Activated CD4-positive, alpha-beta memory T cell treated with anti-CD3 and anti-CD28 coated beads, Interleukin-2, amount 10 ng/mL, durations not matched to agents 7 days and 5 days (primary cell): ENCODE measurements at places on chromosomes 16 and 17. TPM values are rescaled to one million over a fixed set of nuclear protein-coding genes. Genes with fewer than 3 reads are reported as not detected.

GRCh38 chr16:82738699-82739098 is 111.9 kb downstream of the CDH13 start:
- H3K36me3 ChIP-seq, result no peaks in the 10 kb centered on the region
- H3K4me1 ChIP-seq, result no peaks in the 10 kb centered on the region
- no peak overlapping the region for H3K4me3 ChIP-seq

- H3K4me3 ChIP-seq, result no peak overlapping the region
- peaks cover 11% of the 10 kb centered on the region for H3K4me1 ChIP-seq
- no peaks in the 10 kb centered on the region for H3K27me3 ChIP-seq
Observed at GRCh38 chr16:16073891-16074881, 124.8 kb downstream of the ABCC1 start.

GRCh38 chr17:48194097-48194550 is 86.6 kb downstream of the SNX11 start:
- no peak for DNase-seq
- H3K4me1 ChIP-seq, result peaks cover 46% of the 10 kb centered on the region
- H3K4me3 ChIP-seq, result peak overlapping the region; percentile 3
- H3K36me3 ChIP-seq, result peaks cover 56% of the 10 kb centered on the region
- no peaks in the 10 kb centered on the region for H3K27me3 ChIP-seq

DNA sequence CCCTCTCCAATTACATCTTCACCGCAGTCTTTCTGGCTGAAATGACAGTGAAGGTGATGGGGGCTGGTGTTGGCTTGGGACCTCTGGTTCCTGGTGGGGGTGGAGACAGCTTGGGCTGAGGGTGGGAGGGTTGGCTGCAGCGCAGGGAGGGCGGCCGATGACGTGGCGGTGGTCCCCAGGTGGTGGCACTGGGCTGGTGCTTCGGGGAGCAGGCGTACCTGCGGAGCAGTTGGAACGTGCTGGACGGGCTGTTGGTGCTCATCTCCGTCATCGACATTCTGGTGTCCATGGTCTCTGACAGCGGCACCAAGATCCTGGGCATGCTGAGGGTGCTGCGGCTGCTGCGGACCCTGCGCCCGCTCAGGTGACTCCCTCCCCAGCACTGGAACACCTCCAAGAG is 31.8 kb upstream of the ABCC3 start:
- H3K36me3 ChIP-seq, result no peaks in the 10 kb centered on the region
- H3K4me1 ChIP-seq, result no peaks in the 10 kb centered on the region
- no peak for DNase-seq
- no peak overlapping the region for H3K4me3 ChIP-seq

- DNase-seq, result no peak
- H3K4me3 ChIP-seq, result no peak overlapping the region
- H3K36me3 ChIP-seq, result no peaks in the 10 kb centered on the region
Observed at GRCh38 chr16:57859331-57859730, 57.0 kb upstream of the KIFC3 start.

- no peak overlapping the region for H3K27ac ChIP-seq
- peaks cover 14% of the 10 kb centered on the region for H3K4me1 ChIP-seq
- peaks cover 7% of the 10 kb centered on the region for H3K36me3 ChIP-seq
- H3K4me3 ChIP-seq, result no peak overlapping the region
Observed at GRCh38 chr16:89198417-89199240, 1.7 kb downstream of the SLC22A31 start.

- no peaks in the 10 kb centered on the region for H3K36me3 ChIP-seq
- H3K27ac ChIP-seq, result no peak overlapping the region
- no peak for DNase-seq
- H3K4me1 ChIP-seq, result no peaks in the 10 kb centered on the region
Observed at GRCh38 chr16:4244254-4245076, 2.6 kb upstream of the SRL start.

GRCh38 chr16:53282975-53283946 is 151.0 kb upstream of the RBL2 start:
- no peaks in the 10 kb centered on the region for H3K27me3 ChIP-seq
- H3K4me3 ChIP-seq, result no peak overlapping the region
- peaks cover 4% of the 10 kb centered on the region for H3K36me3 ChIP-seq
- H3K27ac ChIP-seq, result no peak overlapping the region

DNA sequence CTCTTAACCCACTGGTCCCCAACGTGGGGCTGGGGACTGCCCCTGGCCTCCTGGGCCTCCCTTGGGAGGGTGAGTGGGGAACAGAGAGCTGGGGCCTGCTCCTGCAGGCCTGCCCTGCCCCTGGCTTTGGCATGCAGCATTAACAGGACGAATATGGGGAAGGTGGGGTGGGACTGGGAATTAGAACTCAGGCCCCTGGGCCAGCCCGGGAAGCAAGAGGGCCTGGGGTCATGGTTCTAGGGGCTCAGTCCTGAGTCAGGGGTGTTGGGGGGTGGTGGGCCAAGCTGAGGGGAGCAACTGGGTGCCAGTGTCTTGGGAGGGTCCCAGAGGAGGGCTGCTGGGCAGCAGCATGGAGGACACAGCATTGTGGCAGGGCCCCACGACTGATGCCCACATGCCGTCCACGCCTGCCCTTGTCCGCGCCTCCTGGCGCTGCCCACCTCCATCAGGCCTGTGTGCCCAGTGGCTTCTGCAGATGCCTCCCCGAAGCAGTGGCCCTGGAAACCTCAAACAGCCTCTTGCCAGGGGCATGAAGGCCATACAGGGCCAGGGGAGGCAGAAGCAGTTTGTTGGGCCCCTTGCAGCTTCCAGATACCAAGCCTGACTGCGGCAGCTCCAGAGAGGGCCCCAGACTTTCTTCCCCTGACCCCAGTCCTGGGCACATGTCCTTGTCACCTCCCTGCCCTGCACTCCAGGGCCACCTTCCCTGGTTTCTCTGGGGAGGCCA is 4.8 kb downstream of the MAP2K3 start:
- peaks cover 42% of the 10 kb centered on the region for H3K4me1 ChIP-seq
- H3K27ac ChIP-seq, result peak overlapping the region; percentile 92
- no peaks in the 10 kb centered on the region for H3K27me3 ChIP-seq
- DNase-seq, result no peak

- H3K27ac ChIP-seq, result no peak overlapping the region
- H3K36me3 ChIP-seq, result no peaks in the 10 kb centered on the region
- no peaks in the 10 kb centered on the region for H3K4me1 ChIP-seq
- DNase-seq, result no peak
- no peaks in the 10 kb centered on the region for H3K27me3 ChIP-seq
Observed at GRCh38 chr16:86355951-86356350, 154.4 kb upstream of the FOXF1 start.

- no peak overlapping the region for H3K27ac ChIP-seq
- no peaks in the 10 kb centered on the region for H3K27me3 ChIP-seq
- H3K36me3 ChIP-seq, result no peaks in the 10 kb centered on the region
- no peaks in the 10 kb centered on the region for H3K4me1 ChIP-seq
Observed at GRCh38 chr16:13111747-13112146, 210.3 kb downstream of the SHISA9 start.

GRCh38 chr16:13795131-13795530 is 124.8 kb upstream of the ERCC4 start:
- no peaks in the 10 kb centered on the region for H3K4me1 ChIP-seq
- no peak overlapping the region for H3K27ac ChIP-seq
- DNase-seq, result no peak
- H3K27me3 ChIP-seq, result no peaks in the 10 kb centered on the region

DNA sequence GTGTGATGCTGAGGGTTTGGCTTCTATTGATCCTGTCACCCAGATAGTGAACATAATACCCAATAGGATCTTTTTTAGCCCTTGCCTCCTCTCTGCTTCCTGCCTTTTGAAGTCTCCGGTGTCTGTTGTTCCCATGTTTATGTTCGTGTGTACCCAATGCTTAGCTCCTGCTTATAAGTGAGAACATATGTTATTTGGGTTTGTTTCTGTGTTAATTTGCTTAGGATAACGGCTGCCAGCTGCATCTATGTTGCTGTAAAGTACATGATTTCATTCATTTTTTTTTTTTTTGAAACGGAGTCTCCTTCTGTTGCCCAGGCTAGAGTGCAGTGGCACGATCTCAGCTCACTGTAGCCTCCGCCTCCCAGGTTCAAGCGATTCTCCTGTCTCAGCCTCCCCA is 23.0 kb downstream of the DUS2 start:
- DNase-seq, result no peak
- H3K4me3 ChIP-seq, result no peak overlapping the region
- H3K27ac ChIP-seq, result no peak overlapping the region

- H3K27ac ChIP-seq, result peak overlapping the region; percentile 90
- peaks cover 70% of the 10 kb centered on the region for H3K4me1 ChIP-seq
- DNase-seq, result no peak
- H3K4me3 ChIP-seq, result peak overlapping the region; percentile 96
Observed at GRCh38 chr16:25013751-25014499, 1.2 kb downstream of the ARHGAP17 start.

DNA sequence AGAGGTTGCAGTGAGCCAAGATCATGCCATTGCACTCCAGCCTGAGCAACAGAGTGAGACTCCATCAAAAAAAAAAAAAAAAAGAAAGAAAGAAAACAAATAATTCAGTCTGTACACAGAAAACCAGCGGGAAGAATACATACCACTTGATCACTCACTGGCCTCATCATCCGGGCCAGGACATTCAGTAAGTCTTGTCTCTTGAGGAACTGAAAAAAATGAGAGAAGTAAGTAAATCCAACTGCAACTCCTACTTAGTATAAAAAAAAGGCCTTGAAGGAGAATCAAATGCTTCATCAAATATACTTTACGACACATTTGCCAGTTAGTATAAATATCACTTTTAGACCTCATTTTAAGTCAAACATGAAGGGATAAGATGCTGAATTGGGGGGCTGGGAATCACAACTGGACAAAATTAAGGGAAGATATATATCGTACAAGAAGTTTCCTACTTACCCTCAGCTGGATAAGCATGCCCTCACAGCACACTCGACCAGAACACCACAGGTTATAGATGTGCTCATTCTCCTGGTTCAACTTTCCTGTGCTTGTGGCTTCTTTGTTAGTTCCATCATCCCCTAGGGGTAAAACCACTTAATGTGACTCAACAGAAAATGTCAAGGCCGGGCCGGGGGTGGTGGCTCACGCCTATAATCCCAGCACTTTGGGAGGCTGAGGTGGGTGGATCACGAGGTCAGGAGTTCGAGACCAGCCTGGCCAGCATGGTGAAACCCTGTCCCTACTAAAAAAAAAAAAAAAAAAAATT is 12.4 kb downstream of the CCDC47 start:
- no peak overlapping the region for H3K4me3 ChIP-seq
- no peak for DNase-seq
- peaks cover 66% of the 10 kb centered on the region for H3K36me3 ChIP-seq
- H3K27me3 ChIP-seq, result no peaks in the 10 kb centered on the region
- peaks cover 15% of the 10 kb centered on the region for H3K4me1 ChIP-seq

DNA sequence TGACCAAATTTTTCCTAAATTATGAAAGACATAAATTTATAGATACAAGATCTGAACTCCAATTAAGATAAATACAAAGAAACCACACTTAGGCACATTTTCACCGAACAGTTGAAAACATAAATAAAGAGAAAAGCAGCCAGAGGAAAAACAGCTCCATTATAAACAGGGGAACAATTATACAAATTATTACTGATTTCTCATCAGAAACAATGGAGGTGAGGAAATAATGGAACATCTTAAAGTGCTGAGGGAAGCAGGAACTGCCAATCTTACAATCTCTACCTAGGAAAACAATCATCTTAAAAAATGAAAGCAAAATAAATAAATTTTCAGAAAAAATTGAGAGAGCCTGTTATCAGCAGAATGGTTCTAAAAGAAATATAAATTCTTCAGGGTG is 234.4 kb upstream of the PMFBP1 start:
- H3K27ac ChIP-seq, result no peak overlapping the region
- H3K4me3 ChIP-seq, result no peak overlapping the region

DNA sequence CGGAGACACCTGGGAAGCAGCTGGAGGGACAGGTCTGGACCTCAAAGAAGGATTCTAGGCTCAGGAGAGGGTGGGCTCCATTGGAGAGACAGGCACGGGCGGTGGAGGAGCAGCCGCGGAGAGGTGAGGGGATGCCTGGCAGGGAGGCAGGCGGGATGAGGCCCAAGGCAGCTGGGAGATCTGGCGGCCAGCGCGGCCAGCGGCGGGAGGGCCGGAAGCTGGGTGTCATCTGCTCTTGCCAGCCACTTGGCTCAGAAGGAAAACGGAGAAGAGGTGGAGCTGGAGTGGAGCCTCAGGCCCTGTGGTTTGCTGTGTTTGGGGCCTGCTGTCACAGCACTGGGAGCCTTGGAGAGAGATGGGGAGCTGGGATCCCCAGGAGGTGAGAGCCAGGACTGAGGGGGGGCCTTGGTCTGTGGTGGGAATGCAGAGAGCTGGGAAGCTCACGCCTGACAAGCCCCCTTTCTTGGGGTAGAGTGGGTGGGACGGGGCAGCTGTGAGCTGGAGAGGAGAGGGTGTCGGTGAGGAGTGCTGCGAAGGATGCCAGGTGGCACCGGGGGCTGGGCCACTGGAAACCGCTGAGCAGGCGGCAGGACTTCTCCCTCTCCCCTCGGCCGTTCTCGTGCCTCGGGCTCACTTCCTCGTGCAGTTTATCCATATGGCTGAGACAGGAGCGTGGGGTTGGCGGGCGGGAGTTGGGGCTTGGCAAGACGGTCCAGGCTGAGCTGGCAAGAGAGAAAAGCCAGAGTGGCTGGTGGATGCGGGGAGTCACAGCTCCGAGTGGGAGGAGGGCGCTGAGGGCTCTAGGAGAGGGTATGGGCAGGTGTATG is 8.0 kb downstream of the TBC1D24 start:
- no peak overlapping the region for H3K27ac ChIP-seq
- H3K36me3 ChIP-seq, result no peaks in the 10 kb centered on the region
- H3K4me1 ChIP-seq, result peaks cover 17% of the 10 kb centered on the region
- no peaks in the 10 kb centered on the region for H3K27me3 ChIP-seq

GRCh38 chr17:47315451-47316266 is 8.1 kb upstream of the EFCAB13 start:
- peak; percentile 29 for DNase-seq
- H3K27ac ChIP-seq, result no peak overlapping the region
- no peak overlapping the region for H3K4me3 ChIP-seq
- no peaks in the 10 kb centered on the region for H3K36me3 ChIP-seq

DNA sequence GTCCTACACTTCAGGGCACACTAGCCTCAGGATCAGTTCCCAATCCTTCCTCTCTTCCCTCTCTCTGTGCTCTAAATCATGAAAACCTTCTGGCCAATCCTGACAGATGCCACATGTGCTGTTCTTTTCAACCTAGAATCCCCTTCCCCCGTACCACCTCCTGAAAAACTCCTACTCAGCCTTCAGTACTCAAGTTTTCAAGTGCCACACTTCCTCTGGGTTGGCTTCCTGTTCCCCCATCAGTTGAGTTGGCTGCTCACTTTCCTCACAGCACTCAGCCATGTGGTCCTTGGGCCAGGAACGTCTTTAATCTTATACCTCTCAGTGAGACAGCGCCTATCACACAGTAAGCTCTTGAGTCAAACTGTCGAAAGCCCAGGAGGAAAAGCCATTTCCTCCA is 3.3 kb downstream of the ASPHD1 start:
- no peak overlapping the region for H3K4me3 ChIP-seq
- H3K27me3 ChIP-seq, result peaks cover 3% of the 10 kb centered on the region
- peaks cover 9% of the 10 kb centered on the region for H3K4me1 ChIP-seq
- H3K27ac ChIP-seq, result no peak overlapping the region
- DNase-seq, result no peak

- H3K27me3 ChIP-seq, result peaks cover 6% of the 10 kb centered on the region
- peak overlapping the region; percentile 75 for H3K4me3 ChIP-seq
- H3K36me3 ChIP-seq, result peaks cover 5% of the 10 kb centered on the region
- H3K4me1 ChIP-seq, result peaks cover 48% of the 10 kb centered on the region
Observed at GRCh38 chr17:65121916-65122806, 15.0 kb upstream of the RGS9 start.

The TBC1D3H gene
- total RNA-seq, result not detected

The PLCG2 gene
- total RNA-seq, result 13.3 TPM

The ABCA6 gene
- total RNA-seq, result 0.30 TPM

The ZFPM1 gene
- 15.4 TPM for total RNA-seq

The HSPB9 gene
- total RNA-seq, result not detected

The TOX3 gene
- total RNA-seq, result not detected

The SDK2 gene
- total RNA-seq, result 2.4 TPM

The C16orf92 gene
- not detected for total RNA-seq

The SLC13A2 gene
- total RNA-seq, result not detected

The CSNK1D gene
- total RNA-seq, result 116 TPM

The SLC39A11 gene
- 17.3 TPM for total RNA-seq

The PARN gene
- total RNA-seq, result 43.0 TPM

The CLEC3A gene
- not detected for total RNA-seq

The DNAH9 gene
- total RNA-seq, result not detected

The MYLK3 gene
- 0.63 TPM for total RNA-seq

The SLC35G6 gene
- total RNA-seq, result not detected
